Anterior cingulate cortex (tissue), 58 donors: ENCODE measurements at places on chromosomes 12 and 14.

DNA sequence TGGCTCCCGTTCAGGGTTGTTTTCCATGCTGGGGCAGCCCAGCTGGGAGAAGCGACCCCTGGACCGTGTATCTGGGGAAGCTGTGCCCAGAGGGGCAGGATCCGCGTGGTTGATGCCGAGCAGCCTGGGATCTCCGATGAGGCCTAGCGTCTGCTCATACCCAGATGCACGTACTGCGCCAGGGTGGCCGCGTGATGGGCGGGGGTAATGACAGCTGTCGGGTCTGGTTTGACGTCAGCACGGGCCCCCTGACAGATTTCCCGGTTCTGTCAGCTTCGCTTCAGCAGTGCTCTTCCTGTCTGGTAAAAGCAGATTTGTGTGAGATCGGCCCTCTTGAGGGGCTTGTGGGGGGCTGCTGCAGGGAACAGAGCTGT is 147.3 kb downstream of the TSPAN9 start:
- DNase-seq: no peak

DNA sequence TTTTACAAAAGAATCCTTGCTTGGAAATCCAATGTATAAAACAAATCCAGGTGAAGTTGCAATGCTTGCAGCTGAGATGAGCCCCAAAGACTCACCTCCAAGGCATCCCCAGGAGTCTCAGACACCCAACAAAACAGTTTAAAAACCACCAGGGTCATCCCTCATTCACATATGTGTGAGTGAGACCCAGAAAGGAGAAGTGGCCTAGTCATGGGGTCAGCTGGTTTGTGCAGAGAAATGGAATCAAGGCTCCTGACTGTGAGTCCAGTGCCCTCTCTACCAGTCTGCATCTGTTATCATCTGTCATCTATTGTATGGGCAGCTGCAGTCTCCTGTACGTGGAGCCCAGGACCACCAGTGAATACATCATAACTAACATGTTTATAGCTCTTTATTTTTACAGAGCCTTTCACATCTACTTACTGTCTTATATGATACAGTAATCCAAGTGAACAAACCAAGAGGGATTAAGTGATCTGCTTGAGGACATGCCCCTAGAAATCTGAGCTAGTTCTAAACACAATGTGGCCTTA is 27.1 kb downstream of the PLEKHG7 start:
- DNase-seq: no peak

DNA sequence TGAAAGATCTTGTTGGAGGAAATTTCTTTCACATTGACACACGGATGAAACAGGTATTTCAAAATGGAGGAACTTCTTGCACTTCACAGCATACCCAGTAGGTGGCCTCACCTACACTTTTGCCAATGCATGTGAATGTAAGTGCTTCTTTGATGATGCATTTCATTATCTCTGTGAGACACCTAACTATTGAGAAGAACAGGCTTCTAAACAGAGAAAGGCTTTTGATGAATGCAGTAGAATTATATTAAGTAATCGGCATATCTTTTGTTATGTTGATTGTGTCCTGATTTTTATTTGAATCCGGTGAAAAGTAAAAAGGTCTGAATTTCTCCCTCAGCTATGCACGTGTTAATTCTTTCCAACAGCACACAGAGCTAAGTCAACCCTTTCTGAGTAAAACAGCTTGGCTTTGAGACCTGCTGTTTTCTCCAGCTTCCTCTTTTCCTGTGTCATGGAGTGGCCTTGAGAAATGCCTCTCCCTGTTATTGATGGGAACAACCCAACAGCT is 399.0 kb downstream of the NAV3 start:
- no peak for DNase-seq

- no peak for DNase-seq
These were observed 168.0 kb downstream of the DACT1 start for GRCh38 chr14:58805605-58806409.

DNA sequence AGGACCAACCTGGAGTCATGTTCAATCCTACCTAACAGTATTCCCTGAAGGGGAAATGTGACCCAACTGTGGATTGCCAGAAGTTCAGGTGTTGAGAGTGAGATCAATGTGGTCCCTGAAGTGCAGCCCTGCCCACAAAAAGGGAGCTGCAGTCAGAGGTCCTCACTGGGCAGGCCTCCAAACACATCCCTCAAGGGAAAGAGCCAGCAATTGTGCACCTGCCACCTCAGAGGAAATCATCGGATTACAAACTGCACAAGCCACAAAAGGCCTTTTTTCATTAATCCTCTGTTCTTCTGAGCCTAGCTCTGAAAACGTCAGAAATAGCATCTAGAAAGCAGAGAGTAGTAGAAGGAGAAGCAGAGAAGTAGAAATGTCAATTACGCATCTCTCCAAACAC is 10.8 kb upstream of the MDM1 start:
- DNase-seq: no peak

DNA sequence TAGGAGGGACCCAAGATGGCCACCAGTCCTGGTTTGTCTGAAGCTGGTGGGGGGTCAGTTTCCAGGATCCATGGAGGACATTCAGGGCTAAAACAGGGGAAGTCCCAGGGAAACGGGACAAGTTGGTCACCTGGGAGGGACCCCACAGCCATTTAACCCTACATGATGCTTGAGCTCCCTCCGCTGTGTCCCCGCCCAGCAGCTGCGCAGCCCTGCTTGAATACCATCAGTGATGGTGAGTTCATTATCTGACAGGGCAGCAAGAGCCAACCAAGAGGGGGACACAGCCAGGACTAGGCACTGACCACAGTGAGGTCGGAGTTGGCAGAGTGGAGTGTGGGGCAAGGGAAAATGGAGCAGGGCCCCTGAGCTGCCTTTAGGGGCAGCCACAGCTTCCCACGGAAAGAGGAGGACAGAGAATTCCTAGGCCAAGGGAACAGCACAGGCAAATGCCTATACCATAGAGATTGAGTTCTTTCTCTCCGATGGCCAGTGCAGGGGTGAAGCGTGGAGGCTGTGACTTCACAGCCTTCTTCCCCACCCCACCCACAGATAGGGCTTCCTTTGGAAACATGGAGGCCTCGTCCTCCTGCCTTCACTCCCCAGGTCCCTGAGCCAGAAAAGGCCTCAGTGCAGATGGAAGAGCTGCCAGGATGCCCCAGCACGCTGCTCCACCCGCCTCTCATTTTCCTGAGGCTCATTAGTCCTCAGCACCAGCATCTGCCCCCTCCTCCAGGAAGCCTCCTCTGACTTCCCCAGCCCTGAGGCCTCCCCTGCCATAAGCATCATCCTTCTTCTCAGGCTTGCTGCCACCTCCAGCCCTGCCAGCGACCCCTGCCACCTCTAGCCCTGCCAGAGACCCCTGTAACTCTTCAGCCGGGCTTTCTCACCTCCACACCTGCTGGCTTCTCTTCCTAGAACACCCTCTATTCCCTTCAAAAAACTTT is 51.4 kb downstream of the CYP46A1 start:
- DNase-seq: no peak

DNA sequence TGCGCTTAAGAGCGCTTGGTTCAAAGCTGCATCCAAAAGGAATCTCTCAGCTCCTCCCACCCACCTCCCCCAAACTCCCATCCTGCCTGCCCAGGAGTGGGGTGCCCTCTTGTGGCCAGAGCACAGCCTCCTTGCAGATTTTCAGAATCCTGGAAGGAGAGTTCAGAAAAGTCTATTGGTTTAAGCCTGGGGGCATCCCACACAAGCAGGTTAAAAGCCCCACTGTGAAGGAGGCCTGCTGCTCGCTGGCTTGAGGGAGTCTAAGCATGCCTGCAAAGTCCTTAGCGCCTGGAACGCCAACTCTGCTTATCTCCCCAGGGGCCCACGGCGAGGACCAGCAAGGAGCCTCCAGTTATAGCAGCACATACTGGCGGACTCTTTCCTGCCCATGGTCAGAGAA is 297.1 kb downstream of the KSR2 start:
- no peak for DNase-seq

DNA sequence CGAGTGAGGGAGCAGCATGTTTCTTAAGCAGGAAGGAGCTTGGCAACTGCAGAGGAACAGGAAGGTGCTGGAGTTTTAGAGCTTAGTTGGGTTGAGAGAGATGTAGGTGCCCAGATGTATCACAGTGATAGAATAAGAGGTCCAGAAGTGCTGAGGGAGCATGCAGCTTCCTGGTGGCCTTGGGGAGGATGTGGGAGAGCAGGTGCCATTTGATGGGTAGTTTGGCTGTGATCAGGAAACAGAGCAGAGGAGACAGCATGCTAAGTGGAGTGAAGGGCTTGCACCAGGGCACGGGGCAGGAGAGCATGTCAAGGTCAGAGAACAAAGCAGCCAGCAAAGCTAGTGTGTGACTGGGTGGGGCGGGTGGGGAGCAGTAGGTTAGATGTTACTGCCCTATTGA is 74.8 kb downstream of the PAPOLA start:
- no peak for DNase-seq

DNA sequence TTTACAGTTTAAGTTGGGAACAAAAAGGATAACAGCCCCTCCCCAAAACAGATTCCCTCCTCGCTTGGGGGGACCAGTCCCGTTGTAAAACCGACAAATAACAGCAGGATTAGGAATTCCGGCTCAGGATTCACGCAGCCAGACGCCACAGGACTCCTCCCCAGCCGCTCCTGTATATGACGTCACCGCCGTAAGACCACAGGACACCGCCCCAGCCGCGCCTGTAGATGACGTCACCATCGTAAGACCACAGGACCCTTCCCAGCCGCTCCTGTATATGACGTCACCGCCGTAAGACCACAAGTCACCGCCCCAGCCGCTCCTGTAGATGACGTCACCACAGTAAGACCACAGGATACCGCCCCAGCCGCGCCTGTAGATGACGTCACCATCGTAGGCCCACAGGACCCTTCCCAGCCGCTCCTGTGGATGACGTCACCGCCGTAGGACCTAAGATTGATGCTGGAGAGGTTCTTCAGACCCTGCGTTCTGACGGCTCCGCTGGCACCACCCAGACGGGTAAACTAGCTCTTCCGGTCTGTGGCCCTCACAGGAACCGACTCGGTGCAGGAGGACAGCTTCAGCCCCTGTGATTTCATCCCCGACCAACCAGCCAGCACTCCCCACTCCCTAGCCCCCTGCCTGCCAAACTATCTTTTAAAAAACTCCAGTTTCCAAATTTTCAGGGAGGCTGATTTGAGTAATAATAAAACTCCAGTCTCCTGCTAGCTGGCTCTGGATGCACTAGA is 43.9 kb upstream of the FBRSL1 start:
- DNase-seq: no peak

DNA sequence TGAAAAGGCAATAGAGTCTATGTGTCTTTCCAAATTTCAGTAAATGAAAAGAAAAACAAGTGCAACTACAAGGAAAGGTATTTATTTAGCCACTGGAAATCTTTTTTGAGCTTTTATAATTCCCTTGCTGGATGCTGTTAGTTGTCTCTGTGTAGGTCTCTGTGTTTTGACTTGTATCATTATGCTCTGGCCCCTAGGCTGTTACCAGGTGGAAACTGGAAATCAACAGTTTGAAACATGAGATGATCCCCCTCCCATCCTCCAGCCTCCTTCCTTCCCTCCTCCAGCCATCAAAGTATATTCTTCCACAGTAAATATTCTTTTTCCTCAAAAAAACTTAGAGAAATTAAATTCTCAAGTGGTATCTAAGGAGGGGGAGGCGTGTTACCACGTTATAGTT is 934 bp upstream of the DCN start:
- DNase-seq: no peak

GRCh38 chr14:72472845-72473244 is 421.1 kb downstream of the DPF3 start:
- no peak for DNase-seq

DNA sequence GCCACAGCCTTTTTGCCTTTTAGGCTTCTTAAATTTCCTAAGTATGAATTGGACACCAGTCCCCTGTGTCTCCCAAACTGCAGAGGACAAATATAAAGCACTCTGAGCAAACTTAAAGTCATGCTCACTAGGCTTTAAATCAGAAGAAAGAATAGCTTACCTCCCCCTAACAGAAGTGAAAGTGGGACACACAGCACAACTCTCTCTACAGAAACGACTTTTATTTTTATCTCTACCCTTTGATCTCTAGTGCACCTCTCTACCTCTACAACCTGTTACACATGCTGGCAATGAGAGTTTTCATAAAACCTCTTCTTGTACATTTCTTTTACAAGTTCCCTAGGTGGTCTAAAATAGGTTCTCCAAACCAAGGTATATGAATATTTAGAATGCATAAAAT is 19.7 kb downstream of the IAPP start:
- no peak for DNase-seq

- no peak for DNase-seq
These were observed 105.5 kb upstream of the CCND2 start for GRCh38 chr12:4168036-4168435.

- DNase-seq: no peak
These were observed 646 bp downstream of the FBLN5 start for GRCh38 chr14:91946622-91947474.

- DNase-seq: no peak
These were observed 66.1 kb upstream of the CRY1 start for GRCh38 chr12:107159384-107159900.

DNA sequence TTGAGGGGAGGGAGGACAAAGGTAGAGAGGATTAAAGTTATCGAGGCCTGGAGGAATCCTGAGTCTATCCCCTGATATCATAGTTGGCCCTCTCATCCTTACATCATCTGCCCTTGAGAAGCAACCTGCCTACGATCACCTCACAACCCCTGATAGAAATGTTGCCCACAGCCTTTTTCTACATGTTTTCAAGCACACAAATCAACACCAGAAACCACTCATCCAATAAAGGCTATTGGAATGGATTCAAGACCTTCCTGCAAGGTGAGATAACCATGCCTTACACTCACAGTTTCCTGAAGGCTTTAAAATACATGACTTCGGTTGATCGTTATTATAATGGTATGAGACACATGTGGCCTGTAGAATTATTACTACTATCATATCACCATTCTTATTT is 175.7 kb upstream of the EGLN3 start:
- DNase-seq: no peak

GRCh38 chr14:70811578-70811977 is 2.3 kb upstream of the MAP3K9 start:
- DNase-seq: no peak

DNA sequence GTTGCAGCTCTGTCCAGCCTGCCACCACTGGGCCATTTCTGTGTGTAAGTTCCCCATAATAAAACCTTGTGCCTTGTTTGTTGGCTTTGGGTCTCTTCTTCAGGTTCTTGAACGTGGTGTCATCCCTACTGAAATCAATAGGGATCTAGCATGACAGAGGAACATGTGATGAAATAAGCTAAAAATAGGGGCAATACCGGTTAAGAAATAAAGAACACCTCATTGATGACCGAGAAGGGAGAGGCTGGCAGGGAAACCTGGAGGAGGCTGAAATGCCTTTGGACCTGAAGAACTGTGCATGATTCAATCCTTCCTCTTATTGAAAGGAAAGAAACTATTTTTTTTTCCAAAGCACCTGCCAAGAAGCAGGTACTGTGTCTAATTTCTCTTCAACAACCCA is 172.3 kb downstream of the PPM1H start:
- no peak for DNase-seq

- no peak for DNase-seq
These were observed 55.4 kb upstream of the RFX4 start for GRCh38 chr12:106527356-106527755.

DNA sequence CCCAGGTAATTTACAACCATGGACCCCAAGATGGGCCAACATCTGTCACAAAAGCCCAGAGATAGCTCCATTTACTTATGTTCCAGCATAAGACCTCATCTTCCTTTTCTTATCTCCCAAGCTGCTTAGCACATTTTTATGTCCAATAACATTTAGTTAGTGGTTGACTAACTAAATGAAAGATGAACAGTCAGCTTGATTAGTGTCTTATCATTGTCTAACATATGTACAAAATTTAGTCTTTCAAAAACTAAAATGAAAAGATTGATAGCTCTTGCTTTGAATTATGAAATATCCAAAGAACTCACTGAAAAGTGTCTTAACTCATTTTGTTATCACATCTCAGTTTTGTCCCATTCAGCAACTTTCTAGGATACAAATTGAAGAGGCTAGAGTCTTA is 163.1 kb upstream of the EGLN3 start:
- DNase-seq: no peak
